ENCODE measurements at places on chromosomes 7 and 10.

GRCh38 chr10:1807196-1807595, 69.9 kb upstream of the ADARB2 start:
- no peak for DNase-seq

GRCh38 chr7:34104115-34104514, 198.8 kb downstream of the BMPER start:
- DNase-seq, result no peak

DNA sequence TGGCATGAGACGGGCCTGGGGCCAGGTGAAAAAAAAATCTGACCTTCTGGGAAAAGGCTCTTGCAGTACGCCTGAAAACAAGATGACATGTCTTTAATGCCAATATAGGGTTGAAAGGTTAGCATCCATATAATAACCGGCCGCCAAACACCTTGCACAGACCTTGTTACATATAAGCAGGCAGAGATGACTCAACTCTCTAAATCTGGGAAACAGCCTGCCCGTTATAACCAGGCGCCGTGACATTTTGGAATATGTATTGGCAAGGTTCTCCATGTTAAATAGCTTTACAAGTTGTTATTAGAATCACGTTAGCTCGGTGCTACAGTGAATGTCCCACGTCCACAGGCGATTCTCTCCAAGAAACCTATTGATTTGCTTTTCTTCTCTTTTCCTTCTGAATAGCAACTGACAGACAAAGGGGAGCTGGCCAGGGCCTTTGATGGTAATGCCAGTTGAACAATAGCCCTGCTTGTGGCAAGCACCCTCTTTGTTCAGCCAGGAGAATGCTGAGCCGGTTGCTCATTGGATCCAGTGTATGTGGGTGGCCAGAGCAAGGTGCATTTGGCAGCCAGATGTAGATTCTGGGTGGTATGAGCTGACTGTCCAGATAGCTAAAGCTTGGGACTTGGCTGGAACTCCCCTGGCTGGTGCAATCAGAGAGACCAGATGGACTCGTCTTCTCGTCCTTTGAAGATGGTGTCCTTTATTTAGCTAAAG, 80.1 kb upstream of the AUTS2 start:
- no peak for DNase-seq

GRCh38 chr10:71985542-71986250, 21.5 kb downstream of the CHST3 start:
- DNase-seq, result no peak

DNA sequence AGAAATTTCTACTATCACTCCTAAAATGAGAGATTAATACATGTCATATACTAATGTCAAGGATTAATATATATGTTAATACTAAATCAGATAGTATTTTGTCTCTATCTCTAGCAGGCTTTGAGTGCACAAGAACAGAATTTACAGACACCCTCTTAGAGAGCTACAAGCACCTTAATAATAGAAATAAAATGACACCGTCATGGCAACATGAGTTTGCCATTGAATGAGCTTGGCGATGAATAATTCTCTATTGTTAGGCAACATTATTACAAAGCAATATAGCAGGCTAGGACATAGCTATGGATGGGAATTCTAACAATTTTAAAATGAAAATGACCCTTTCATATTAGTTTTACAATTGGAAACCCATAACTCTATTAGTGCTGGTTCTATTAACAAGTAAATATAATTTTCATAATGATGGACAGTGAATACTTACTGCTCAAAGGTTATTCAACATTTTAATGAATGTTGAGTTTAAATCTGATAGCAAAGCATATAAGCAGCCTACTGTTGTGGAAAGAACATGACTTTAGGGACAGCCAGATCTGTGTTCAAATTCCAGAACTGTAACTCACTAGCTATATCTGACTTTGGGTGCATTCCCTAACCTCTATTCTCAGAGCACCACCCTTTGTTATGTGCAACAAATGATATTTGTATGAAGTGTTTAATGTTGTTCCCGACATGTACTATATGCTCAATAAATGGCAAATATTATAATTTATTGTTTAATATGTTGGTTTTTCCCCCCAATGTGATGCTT, 184.5 kb upstream of the DKK1 start:
- no peak for DNase-seq

- DNase-seq, result no peak
Observed at GRCh38 chr10:130928306-130928705, 383.2 kb downstream of the TCERG1L start.

GRCh38 chr7:1508277-1508758, 4.1 kb upstream of the INTS1 start:
- no peak for DNase-seq

DNA sequence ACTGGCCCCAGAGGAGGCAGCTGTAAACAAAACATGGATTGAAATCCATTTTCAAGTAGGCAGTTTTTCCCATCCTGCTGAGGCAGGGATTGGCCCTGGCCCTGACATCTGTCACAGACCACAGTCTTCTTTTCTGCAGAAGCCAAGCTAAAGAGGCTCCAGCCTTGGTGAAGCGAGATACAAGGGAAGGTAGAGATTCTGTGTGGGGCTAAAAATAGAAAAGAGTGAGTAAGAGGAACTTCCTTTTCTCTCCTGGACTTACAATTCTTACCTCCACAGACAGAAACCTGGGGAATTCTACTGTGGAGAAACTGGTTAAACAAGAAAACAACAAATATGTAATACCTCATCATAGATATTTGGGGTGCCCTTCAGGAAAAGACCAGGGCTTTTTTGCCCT, 624.8 kb upstream of the FZD8 start:
- no peak for DNase-seq

DNA sequence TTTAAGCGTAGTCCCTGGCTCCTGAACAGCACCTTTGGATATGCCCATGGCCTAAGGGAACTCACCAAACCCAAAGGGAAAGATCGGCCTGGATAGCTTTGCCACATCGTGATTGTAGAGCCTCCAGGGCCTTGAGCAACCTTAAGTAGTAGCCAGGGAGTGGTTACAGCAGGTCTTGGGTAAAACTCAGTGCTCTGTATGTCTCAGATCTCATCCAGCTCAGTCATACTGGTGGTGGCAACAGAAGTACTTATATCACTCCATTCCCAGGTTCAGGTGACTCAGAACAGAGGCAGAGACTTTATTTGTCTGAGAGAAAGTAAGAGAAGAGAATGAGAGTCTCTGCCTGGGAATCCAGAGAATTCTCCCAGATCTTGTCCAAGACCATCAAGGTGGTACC, 39.1 kb upstream of the AASS start:
- no peak for DNase-seq

GRCh38 chr7:108442039-108442568, 14.1 kb downstream of the NRCAM start:
- no peak for DNase-seq

- DNase-seq, result no peak
Observed at GRCh38 chr10:44354771-44355170, 30.1 kb downstream of the CXCL12 start.

DNA sequence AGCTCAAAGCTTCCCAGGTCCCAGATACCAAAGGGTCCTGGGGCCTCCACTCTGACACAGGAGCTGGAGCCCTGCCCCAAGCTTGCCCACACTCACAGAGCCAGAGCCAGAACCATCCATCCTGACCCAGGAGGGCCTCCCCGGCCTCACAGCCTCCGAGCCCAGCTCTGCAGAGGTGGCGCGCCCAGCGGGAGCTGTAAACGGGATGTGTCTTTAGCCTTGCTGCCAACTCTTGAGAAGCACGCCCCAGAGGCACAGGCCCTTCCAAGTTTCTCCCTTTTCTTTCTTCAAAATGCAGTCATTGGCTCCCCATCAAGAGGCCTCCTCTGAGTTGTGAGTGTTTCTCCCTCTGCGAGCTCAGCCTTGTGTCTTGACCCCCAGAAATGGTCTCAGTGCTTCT, 75.0 kb downstream of the PDGFA start:
- DNase-seq, result no peak

GRCh38 chr10:63494951-63495350, 26.2 kb upstream of the REEP3 start:
- DNase-seq, result no peak

- DNase-seq, result no peak
Observed at GRCh38 chr10:18155321-18155720, 15.1 kb downstream of the CACNB2 start.

DNA sequence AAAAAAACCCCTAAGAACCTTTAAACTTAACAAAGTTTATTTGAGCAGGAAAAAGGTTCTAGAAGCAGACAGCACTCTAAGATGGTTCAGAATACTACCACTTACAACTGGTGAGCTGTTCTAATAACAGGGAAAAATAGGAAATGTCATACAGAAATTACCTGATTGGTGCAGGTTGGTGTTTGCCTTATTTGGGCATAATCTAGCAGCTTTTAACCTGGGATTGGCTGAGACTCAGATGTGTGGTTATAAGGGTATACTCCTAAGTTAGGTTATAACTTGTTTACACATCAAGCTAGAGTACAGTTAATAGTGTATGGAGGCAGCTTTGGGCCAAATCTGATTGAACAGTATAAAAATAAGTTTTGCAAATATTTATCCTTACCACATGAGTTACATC, 59.8 kb downstream of the MAPK8 start:
- no peak for DNase-seq

- no peak for DNase-seq
Observed at GRCh38 chr7:91657483-91658071, 222.9 kb downstream of the MTERF1 start.
